ENCODE measurements at places on chromosomes 1 and 21. TPM values are rescaled to one million over a fixed set of nuclear protein-coding genes. Genes with fewer than 3 reads are reported as not detected.

The IL23R gene
- total RNA-seq: 0.63 TPM

The TRIM46 gene
- total RNA-seq: 12.2 TPM

The TMEM81 gene
- 4.5 TPM for total RNA-seq

GRCh38 chr1:185438936-185439335 is 121.9 kb upstream of the IVNS1ABP start:
- peaks cover 17% of the 10 kb centered on the region for H3K4me1 ChIP-seq
- no peaks in the 10 kb centered on the region for H3K36me3 ChIP-seq
- no peak for DNase-seq
- H3K27ac ChIP-seq: no peak overlapping the region
- no peak overlapping the region for H3K4me3 ChIP-seq

The B3GALT5 gene
- not detected for total RNA-seq

The ADPRS gene
- total RNA-seq: 28.1 TPM

The SLFNL1 gene
- 0.25 TPM for total RNA-seq

DNA sequence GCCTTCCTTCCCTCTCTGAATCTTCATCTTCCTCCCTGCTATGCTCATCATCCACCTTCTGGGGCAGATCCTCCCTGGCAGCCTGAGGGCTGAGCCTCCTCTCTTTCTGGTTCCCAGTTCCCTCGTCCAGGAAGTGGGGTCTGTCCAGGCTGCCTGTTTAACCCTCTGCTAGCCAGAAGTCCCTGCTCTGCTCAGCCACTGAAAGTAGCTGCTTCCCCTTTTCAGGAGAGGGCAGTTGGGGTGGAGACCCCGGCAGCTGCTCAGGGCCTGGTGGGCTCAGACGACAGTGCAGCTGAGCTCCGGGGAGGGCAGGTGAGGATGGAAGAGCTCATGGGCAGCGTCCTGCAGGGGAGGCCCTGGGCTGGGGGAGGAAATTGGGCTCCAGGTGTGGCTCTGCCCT is 43.1 kb upstream of the ETV3 start:
- no peak for DNase-seq
- H3K36me3 ChIP-seq: no peaks in the 10 kb centered on the region
- H3K27ac ChIP-seq: no peak overlapping the region

- H3K36me3 ChIP-seq: no peaks in the 10 kb centered on the region
- no peak for DNase-seq
- no peaks in the 10 kb centered on the region for H3K27me3 ChIP-seq
- H3K4me3 ChIP-seq: no peak overlapping the region
- H3K4me1 ChIP-seq: peaks cover 3% of the 10 kb centered on the region
- no peak overlapping the region for H3K27ac ChIP-seq
Measured at GRCh38 chr1:244353551-244354091, 98.1 kb downstream of the ADSS2 start.

The GUCA2A gene
- not detected for total RNA-seq

DNA sequence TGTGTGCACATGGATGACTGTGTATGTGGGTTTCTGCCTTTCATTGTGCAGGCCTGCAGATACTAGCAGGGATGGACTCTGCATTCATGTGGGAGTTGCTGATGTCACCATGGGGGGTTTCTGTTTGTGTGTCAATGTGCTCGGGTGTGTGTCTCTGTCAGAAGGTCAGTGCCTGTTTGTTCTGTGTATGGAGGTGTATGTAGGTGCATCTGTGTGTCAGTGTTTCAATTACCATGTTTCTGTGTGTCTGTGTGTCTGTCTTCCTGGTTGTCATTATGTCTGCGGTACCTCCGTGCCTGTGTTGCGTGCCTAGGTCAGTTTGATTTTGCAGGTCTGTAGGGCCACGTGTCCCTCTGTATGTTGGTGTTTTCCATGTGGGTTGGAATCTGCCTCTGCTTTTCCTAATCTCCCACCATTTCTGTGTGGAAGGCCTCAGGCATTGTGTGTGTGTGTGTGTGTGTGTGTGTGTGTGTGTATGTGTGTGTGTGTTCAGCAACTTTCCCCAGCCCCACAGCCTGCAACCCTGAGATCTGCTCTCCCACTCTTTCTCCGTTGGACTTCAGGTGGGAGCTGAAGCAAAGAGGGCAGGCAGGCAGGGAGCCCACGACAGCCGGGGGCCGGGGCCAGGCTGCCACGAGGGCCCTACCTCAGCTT is 36.7 kb upstream of the WASF2 start:
- H3K27me3 ChIP-seq: no peaks in the 10 kb centered on the region
- H3K4me3 ChIP-seq: peak overlapping the region; percentile 60
- peaks cover 37% of the 10 kb centered on the region for H3K4me1 ChIP-seq

The MNDA gene
- 0.76 TPM for total RNA-seq

GRCh38 chr1:162279136-162279498 is 97.5 kb downstream of the SPATA46 start:
- no peak for DNase-seq
- no peak overlapping the region for H3K4me3 ChIP-seq
- H3K36me3 ChIP-seq: no peaks in the 10 kb centered on the region
- H3K27me3 ChIP-seq: peaks cover 4% of the 10 kb centered on the region

GRCh38 chr1:15110128-15110866 is 43.2 kb upstream of the TMEM51 start:
- no peaks in the 10 kb centered on the region for H3K27me3 ChIP-seq
- H3K36me3 ChIP-seq: no peaks in the 10 kb centered on the region
- no peak overlapping the region for H3K4me3 ChIP-seq
- H3K27ac ChIP-seq: no peak overlapping the region
- DNase-seq: no peak
- H3K4me1 ChIP-seq: no peaks in the 10 kb centered on the region

The RXRG gene
- total RNA-seq: not detected

The GPA33 gene
- 22.8 TPM for total RNA-seq

- peaks cover 30% of the 10 kb centered on the region for H3K36me3 ChIP-seq
- H3K27ac ChIP-seq: no peak overlapping the region
- no peak for DNase-seq
Measured at GRCh38 chr1:156937883-156938282, 17.5 kb downstream of the LRRC71 start.

DNA sequence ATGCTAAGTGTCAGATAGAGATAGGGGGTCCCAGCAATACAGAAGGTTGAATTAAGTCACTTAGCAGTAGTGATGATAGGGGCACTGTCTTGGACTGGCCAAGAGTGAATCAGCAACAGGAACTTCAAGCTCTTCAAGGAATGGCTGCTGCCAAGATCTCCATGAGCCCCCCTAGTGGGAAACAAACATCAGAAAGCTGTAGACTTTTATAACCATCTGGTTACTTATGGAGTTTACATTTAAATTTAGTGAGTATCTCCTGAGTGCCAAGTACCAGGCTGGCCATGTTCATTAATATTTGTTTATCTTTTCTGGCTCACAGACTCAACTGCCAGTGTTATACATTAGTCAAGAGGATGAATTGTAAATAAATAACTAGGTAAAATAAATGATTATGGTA is 327.3 kb downstream of the TTLL7 start:
- no peak overlapping the region for H3K4me3 ChIP-seq
- H3K27ac ChIP-seq: no peak overlapping the region
- DNase-seq: no peak
- no peaks in the 10 kb centered on the region for H3K36me3 ChIP-seq

- no peaks in the 10 kb centered on the region for H3K36me3 ChIP-seq
- no peak overlapping the region for H3K4me3 ChIP-seq
- no peak overlapping the region for H3K27ac ChIP-seq
- DNase-seq: no peak
- peaks cover 4% of the 10 kb centered on the region for H3K4me1 ChIP-seq
Measured at GRCh38 chr1:202223121-202223860, 29.7 kb downstream of the LGR6 start.

DNA sequence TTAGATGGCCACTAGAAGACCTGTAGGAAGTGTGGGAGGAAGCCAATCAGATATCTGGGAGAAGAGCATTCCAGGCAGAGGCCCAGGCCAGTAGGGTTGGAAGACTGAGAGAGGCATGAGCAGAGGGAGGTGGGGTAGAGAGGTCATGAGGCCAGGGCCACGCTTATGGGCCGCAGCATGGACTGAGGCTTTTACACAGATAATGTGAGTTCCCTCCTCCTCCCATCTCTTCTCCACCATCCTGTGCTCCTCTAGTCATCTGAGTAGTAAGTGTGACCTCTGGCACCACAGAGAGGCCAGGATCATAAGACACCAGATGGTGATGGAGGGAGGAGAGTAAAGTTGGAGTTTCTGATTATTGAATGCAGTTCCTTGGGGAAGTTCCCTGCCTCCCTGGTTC is 17.1 kb downstream of the TTC22 start:
- H3K27me3 ChIP-seq: peaks cover 4% of the 10 kb centered on the region
- H3K36me3 ChIP-seq: peaks cover 7% of the 10 kb centered on the region
- DNase-seq: no peak
- H3K4me3 ChIP-seq: no peak overlapping the region
- H3K4me1 ChIP-seq: no peaks in the 10 kb centered on the region

- no peak overlapping the region for H3K4me3 ChIP-seq
- no peak for DNase-seq
- peaks cover 33% of the 10 kb centered on the region for H3K27me3 ChIP-seq
- no peak overlapping the region for H3K27ac ChIP-seq
- H3K36me3 ChIP-seq: no peaks in the 10 kb centered on the region
Measured at GRCh38 chr21:37670883-37671282, 245.4 kb downstream of the KCNJ6 start.

The FCRL6 gene
- total RNA-seq: 5.1 TPM

The TRIM17 gene
- 3.9 TPM for total RNA-seq

The IGSF9 gene
- 0.16 TPM for total RNA-seq

DNA sequence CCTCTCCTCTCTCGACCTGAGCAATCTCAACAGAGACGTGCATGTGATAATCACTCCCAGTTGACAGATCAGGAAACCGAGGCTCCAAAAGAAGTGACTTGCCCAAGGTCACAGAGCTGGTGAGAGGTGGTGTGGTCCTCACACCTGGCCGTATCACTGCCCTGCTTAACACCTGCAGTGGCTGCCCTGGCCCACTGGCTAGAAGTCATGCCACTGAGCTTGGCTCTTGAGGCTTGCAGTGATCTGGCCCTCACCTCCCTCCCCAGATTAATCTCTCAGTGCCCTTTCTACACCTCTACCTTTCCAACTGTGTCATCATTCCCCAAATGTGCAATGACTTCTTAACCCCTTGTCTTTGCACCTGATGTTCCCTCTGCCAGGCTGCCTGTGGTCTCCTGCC is 38.8 kb downstream of the CDCP2 start:
- no peaks in the 10 kb centered on the region for H3K36me3 ChIP-seq
- H3K27ac ChIP-seq: no peak overlapping the region
- no peak for DNase-seq
- no peaks in the 10 kb centered on the region for H3K4me1 ChIP-seq
- no peak overlapping the region for H3K4me3 ChIP-seq

DNA sequence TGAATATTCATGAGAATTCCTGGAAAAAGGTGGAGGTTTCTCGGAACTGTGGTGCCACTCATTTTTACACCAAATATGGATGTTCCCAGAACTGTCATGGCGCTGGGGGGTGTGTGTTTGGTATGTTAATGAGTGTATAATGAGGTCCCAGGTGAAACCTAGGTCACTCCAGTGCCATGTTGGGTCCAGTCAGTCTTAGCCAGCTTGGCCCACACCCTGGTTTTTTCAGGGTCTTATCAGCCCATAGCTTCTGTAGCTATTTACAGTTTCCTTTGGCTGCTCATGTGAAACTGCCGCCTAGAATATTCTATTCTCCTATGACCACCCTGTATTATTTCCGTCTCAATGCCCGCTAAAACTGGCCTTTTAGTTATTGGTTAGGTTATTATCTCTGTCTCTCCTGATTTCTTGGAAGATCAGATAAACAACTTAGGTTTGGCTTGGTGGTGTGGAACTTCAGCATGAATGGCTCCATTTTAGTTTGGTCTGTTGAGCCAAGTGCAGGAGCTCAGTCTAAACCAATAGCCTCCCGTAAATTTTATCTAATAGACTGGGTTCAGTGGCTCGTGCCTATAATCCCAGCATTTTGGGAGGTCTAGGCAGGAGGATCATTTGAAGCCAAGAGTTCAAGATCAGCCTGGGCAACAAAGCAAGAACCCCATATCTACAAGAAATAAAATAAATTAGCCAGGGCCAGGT is 42.1 kb upstream of the EDARADD start:
- DNase-seq: no peak
- no peaks in the 10 kb centered on the region for H3K27me3 ChIP-seq
- H3K4me3 ChIP-seq: no peak overlapping the region
- H3K4me1 ChIP-seq: no peaks in the 10 kb centered on the region

GRCh38 chr1:200971955-200972711 is 51.4 kb downstream of the KIF21B start:
- H3K27ac ChIP-seq: no peak overlapping the region
- H3K36me3 ChIP-seq: peaks cover 26% of the 10 kb centered on the region
- DNase-seq: peak; percentile 59
- no peaks in the 10 kb centered on the region for H3K27me3 ChIP-seq
- no peak overlapping the region for H3K4me3 ChIP-seq
- no peaks in the 10 kb centered on the region for H3K4me1 ChIP-seq

The ESRRG gene
- total RNA-seq: not detected

DNA sequence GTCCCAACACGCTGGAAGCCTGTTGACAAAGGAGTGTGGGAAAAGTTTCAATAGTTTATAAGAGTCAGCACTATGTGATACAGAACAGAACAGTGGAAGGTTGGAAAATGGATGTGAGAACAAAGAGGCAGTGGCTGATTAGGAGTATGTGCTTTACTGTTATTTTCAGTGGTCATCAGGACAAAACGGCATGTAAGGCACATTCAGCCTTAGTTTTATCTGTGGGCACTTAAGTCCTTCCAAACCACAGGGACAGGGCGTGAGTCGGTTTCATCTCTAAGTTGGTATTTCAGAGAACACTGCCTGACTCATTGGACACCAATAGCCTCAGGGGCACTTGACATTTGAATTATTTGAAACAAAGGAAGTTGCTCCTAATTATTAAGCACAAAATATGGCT is 306.9 kb downstream of the ASTN1 start:
- H3K4me3 ChIP-seq: no peak overlapping the region
- no peak for DNase-seq
- no peaks in the 10 kb centered on the region for H3K4me1 ChIP-seq
- H3K27ac ChIP-seq: no peak overlapping the region

- no peak for DNase-seq
- H3K27ac ChIP-seq: peak overlapping the region; percentile 97
- peak overlapping the region; percentile 91 for H3K4me3 ChIP-seq
- H3K36me3 ChIP-seq: peaks cover 5% of the 10 kb centered on the region
- H3K27me3 ChIP-seq: peaks cover 6% of the 10 kb centered on the region
- H3K4me1 ChIP-seq: peaks cover 9% of the 10 kb centered on the region
Measured at GRCh38 chr1:15408890-15409387, 749 bp upstream of the EFHD2 start.

The TRIM63 gene
- not detected for total RNA-seq

The SPRR1B gene
- not detected for total RNA-seq

GRCh38 chr1:30877205-30877912 is 31.2 kb downstream of the SDC3 start:
- H3K4me1 ChIP-seq: no peaks in the 10 kb centered on the region
- H3K27me3 ChIP-seq: peaks cover 76% of the 10 kb centered on the region
- no peaks in the 10 kb centered on the region for H3K36me3 ChIP-seq
- no peak overlapping the region for H3K4me3 ChIP-seq
- no peak overlapping the region for H3K27ac ChIP-seq

Data from T-cell (primary cell).